ENCODE measurements at places on chromosomes 5 and 9. TPM values are rescaled to one million over a fixed set of nuclear protein-coding genes. Genes with fewer than 3 reads are reported as not detected.

Gene KCNIP1
- 2.8 TPM for polyA plus RNA-seq

Gene CNTNAP3B
- polyA plus RNA-seq: 11.7 TPM

Gene NTRK2
- 1.2 TPM for polyA plus RNA-seq

Gene PCDHGC4
- polyA plus RNA-seq: 1.7 TPM

Gene SNX30
- 22.4 TPM for polyA plus RNA-seq

Gene CD14
- polyA plus RNA-seq: 13.2 TPM

Gene SNCAIP
- 7.3 TPM for polyA plus RNA-seq

Gene RALGPS1
- 58.8 TPM for polyA plus RNA-seq

Gene TEX48
- polyA plus RNA-seq: not detected

Gene SLC6A7
- 5.7 TPM for polyA plus RNA-seq

Gene PPP3R2
- 0.01 TPM for polyA plus RNA-seq

Gene PDE8B
- polyA plus RNA-seq: 4.0 TPM

Gene SYNPO
- 46.7 TPM for polyA plus RNA-seq

Gene DND1
- polyA plus RNA-seq: 0.22 TPM

Gene MRPL22
- polyA plus RNA-seq: 35.7 TPM

Gene FAXDC2
- 33.0 TPM for polyA plus RNA-seq

Gene LCN9
- not detected for polyA plus RNA-seq

Gene FAM151B
- 1.2 TPM for polyA plus RNA-seq

All from large intestine (tissue), 12 donors.